RCC 7860 (cell line): ENCODE measurements at places on chromosomes 3 and 15.
A peak's percentile ranks its signal among the peaks of the same experiment; 100 is the strongest.

DNA sequence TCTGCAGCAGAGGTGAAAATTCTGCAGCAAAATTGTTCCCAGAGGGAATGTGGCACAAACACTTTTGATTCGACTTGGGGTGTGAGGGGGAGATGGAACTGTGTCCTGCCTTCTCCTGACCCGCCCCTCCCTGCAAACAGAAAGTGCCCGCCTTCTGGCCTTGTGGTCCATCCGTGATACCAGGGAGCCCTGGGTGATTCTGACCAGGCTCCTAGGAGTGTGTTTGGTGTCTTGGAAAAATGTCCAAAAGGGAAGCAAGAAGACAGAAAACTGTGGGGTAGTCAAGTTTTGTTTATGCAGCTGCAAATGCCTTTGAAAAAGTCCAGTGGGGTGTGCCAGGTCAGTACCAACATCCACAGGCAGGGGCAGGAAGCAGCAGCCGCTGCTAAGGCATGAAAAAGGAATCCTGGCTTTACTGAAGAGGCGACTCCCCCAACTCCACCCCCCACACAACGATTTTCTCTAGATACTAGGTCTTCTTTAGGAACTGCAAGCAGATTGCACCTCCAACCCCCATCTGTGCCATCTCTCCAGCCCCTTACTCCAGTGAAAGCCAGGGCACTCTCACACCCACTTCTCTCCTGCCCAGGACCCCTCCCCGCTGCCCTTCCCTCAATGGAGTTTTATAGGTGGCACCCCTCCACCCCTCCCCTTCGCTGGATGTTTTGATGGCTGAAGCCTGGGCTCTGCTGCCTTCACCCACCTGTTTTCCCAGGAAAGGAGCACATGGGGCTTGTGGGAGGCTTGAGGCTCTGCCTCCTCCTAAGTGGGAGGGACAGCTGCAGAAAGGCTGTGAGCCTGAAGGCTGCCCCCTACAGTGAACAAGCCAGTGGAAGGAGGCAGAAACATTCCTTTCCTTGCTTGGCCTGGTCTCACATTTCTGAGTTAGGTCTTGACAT is 82.4 kb upstream of the HERC1 start:
- no peak for DNase-seq

- DNase-seq, result no peak
Observed at GRCh38 chr3:151293127-151293526, 14.8 kb upstream of the P2RY14 start.

DNA sequence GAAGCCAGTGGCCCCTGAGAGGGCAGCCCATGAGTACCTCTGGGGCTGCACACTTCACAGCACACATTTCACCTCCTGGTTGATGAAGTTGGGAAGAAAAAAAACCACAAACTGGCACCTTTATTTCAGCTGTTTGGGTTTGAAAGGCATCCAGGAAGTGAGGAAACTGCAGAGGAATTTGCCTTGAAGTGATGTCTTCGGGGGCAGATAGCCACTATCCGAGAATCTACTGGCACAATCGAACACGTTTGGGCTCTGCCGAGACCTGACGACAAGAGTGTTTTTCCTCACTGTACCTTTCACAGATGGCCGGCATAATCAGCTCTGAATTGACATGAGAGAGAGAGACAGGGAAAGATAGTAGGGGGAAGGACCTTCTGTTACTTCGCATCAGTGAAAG is 59.7 kb downstream of the LRIG1 start:
- peak; percentile 49 for DNase-seq

DNA sequence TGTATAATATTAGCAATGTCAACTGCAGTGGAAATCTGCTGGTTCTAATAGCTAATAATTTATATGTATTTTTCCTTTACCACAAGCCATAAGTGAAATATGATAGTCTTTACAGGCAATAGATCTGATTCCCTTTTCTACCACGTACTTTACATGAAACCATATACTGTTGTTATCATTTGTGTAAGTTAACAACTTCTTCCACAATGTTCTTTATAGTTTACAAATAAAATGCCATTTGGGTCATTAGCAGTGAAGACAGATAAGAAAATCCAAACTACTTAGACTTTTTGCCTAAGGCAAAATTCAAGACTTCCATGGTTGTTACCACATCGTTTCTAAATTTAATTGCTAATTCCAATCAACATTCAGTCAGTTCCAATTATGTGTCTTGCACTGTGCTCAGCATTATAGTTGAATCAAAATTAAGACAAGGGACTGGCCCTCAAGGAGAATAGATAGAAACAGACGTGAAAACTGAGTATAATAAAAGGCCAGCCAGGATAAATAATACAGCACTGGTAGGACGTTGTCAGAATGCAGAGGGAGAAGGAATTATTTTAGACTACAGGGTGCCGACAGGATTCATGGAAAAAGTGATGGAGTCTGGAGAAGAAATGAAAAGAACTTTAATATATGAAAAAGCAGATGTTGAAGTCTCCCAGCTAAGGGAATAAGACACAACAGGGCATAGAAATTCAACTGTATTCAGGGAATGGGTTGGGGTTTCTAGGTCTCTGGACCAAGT is 249.8 kb downstream of the ALCAM start:
- no peak for DNase-seq

DNA sequence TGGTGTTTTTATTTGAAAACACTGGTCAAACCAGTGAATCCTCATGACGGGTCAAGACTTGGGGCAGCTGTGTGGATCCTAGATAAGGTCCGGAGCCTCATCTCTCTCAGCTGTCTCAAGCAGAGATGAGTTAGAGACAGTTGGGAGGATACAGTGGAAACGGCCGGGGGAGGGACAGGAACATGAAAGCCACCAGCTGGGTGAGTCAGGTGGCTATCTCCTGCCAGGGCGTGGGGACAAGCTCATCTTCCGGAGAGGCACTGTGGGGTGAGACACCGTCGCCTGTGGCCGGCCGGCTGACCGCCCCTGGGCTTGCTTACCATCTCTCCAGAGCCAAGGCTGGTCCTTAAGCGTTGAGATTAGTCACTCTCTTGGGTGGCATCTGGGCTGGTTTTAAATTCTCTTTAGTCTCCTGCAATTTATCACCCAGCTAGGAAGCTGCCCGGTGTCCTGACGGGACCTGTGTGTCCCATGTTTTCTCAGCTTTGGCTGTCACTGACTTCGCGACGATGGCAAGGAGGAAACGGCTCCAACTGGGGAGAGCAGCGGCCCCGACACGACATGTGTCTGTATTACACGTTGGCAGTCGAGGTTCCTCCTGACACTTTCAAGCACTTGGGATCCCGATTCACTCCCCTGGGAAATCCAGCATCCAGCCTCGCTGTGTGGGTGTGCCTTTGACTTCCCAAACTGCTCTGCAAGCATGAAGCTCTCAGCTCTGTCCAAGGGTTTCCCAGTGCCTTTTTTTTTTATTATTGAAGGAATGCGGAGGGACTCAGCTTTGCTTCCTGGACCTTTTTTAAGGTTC is 7.5 kb downstream of the ST8SIA2 start:
- no peak for DNase-seq

DNA sequence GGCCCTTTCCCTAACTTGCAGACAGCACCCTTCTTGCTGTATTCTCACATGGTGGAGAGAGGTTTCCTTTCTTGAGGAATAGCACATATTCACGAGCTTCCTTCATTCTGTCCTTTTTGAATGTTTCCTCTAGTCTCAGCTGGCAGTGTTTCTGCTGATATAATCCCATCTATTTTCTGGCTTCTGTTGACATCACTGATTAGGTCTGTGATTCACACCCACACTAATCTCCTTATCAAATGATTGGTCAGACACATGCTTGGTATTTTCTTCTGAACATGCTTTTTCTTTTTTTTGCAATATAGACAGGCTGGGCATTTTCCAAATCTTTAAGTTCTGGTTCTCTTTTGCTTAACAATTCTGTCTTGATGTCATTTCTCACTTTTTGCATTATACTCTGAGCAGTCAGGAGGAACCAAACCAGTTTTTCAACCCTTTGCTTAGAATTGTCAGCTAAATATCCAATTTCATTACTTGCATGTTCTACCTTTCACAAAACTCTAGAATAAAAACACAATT is 65.4 kb downstream of the OXSM start:
- DNase-seq, result no peak

- peak; percentile 40 for DNase-seq
Observed at GRCh38 chr15:64809649-64810496, 15.6 kb downstream of the PIF1 start.

DNA sequence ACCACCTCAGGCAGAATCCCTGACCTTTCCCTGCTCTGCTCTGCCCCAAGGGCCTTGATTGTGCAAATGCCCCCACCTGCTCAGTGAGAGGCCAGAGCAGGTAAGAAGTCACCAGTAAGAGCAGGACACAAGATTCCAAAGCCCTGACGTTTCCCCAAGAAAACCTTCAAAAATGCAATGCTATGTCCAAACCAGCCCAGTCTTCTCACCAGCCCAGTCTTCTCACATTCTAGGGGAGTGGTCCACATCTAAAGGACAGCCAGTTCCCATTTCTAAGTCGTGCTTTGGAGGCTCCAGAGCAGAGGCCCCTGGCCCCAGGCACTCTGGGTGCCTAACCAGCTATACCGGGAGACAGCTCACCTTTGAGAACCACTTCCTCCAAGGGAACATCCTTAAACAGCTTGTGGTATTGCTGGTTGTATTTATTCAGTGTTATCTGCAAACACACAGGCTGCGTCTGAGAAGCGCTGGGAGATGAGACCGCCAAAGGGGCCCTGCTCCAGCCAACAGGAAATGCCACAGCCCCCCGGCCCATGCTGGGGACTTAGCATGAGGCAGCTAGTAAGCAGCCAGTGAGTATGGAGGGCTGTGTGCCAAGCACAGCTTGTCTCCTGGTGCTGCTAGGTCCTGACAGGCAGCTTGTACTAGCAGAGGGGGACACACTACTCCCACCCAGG is 29.3 kb downstream of the GRAMD2A start:
- DNase-seq, result no peak

DNA sequence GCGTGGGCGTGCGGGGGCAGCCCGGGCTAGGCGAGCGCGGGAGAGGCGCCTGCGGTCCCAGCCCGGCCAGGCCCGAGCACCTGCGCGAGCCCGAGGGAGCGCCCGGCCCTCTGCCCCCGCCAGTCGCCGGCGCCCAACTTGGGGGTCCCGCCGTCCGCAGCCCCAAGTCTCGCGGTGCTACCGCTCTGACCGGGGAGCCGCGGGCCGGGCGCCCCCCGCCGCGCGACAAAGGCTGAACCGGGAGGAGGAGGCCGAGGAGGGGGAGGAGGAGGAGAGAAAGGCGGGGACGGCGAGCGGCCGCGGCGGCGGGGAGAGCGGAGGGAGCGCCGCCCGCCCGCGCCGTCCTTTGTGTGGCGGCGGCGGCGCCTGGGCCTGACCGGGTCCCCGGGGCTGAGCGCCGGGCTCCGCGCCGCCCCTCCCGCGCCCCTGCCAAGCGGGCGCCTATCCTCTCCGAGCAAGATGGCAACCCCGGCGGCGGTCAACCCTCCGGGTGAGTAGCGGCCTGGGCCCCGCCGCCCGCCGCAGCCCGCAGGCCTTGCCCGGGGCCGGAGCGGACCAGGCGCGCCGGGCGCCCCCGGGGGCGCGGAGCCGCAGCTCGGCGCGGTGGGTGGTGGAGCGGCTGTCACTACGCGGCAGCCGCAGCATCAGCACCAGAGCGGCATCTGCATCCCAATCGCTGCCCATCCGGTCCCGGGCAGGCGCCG is at the start of gene ARNT2:
TSS of gene ARNT2 (plus strand) at position 326 of the 704 bp plus-strand sequence. CDS start at position 460, 134 bp downstream.
- DNase-seq, result no peak

- no peak for DNase-seq
Observed at GRCh38 chr3:115666920-115667737, 43.8 kb downstream of the GAP43 start.

DNA sequence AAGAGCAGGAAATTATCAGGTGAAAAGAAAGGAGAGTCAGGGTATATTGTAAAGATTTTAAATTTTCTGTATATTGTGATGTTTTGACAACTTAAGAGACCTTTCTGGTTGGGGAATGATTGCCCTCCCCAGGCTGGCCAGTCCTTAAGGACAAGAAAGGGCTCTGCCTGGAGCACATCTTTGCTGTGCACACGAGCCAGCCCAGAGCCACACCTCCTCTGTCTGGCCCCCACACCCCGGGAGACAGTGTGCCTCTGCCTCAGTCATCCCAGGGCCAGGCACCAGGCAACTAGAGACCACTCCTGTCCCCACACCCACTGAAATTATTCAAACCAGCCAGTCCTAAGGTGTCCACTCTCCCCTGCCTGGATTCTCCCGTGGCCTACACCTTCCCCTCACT is 67.1 kb downstream of the KBTBD12 start:
- no peak for DNase-seq

DNA sequence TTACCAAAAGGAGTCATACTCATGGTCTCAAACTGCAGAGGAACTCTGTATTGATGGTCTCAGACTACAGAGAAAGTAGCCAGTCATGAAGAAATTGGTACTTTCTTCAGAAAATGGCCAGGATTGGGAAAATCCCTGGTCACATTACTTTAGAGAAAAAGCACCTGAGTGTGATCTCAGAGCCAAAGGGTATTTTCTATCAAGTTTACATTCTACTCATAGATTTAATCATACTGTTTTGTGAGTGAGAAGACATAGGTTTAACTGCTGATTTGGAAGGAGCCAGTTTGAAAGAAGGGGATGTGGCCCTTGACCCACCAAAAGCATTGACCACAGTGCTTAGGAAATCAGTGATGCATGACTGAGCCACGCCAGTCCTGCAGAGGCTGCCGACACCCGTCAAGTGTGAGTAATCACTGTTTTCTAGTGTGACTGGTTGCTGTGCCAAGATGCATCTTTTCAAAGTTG is 203.6 kb downstream of the AKAP13 start:
- DNase-seq, result peak; percentile 54

- no peak for DNase-seq
Observed at GRCh38 chr3:27930052-27930602, 208.0 kb upstream of the EOMES start.

DNA sequence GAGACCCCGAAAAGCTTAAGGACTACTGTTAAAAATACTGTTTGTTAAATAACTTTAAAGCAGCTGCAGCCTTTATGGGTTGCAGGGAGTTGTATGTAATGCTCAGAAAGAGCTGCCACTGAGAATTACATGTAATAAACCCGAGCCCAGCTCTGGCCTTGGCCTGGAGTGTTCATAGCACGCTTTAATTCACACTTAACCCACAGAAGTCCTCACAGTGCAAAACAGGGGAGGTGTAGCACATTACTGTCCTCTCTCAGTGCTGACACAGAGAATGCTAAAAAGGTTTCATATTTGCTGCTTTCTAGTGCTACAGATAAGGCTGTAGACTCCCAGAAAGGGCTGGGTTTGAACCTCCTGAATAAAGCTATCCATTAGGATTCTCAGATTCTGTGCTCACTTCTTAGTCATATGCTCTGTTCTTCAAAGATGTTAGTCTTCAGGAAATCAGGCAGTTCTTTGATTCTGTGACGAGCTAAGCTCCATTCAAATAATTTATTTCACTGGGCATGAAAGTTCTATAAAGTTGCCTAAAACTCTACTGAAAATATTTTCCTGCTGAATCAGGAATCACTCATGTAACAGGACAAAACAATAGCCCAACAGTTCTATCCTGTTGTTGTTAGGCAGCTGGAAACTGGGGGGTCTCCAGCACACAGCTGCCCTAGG is 108.0 kb downstream of the SENP2 start:
- no peak for DNase-seq

GRCh38 chr3:194982472-194982871 is 288.5 kb downstream of the XXYLT1 start:
- no peak for DNase-seq

DNA sequence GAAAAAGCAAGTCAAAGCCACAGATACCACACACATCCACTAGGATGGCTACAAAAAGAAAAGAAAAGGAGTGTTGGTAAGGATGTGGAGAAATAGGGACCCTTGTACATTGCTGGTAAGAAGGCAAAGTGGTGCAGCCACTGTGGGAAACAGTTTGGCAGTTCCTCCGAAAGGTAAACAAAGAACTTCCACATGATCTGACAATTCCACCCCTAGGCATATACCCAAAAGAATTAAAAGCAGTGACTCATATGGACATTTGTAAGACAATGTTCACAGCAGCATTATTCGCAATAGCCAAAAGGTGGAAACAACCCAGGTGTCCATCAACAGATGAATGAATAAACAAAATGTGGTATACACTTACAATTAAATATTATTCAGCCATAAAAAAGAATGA is 22.2 kb upstream of the GMPPB start:
- DNase-seq, result no peak
